Stimulated activated CD4-positive, alpha-beta T cell treated with anti-CD3 and anti-CD28 coated beads, Interleukin-1b, Interleukin-23, amount 100 ng/mL, for 4 hours (primary cell): ENCODE measurements at places on chromosomes 13 and 19.

GRCh38 chr19:31617010-31617585 is 267.9 kb upstream of the TSHZ3 start:
- DNase-seq = no peak

DNA sequence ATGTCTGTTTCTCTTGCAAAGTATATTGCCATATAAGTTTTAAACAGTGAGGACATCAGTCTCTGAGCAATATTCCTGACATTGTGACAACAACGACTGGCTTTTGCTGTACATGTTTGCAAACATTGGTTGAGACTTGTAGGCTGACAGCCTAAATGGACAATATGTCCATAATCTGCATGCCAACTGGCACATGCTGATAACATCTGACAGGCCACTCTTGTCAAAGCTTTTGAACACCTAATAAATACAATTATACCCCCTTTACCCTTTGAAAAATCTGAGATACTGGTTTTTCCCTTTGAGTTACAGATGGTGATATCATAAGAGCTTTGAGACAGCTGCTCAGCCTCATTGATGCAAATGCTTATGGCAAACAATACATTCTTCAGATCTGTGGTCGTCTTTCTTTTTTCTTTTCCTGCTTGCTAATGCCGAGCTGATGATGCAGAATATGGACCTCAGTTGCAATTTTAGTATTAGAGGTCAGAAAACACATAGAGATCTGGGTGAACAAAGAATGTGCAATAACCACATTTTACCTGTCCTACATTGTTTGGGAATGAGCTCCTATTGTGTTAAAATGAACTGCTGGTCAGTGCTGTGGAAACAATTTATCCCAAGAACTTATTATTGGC is 114.9 kb downstream of the RFC3 start:
- no peak for DNase-seq

DNA sequence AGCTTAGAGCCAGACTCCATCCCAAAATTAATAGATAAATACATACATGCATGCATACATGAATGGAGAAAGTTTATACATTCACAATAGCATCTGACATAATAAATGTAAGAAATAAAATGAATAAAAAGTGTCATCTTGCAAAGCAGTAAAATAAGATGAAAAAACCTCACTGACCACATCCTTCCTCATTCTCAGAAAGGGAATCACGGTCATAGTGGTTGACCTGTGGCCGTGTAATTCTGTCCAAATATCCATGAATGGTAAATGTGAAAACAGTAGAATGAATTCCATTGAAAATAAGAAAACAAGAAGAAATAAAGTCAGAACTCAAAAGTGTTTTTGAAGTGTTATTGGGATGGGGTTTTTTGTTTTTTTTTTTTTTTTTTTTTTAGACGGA is 9.8 kb upstream of the CDC42EP5 start:
- no peak for DNase-seq

DNA sequence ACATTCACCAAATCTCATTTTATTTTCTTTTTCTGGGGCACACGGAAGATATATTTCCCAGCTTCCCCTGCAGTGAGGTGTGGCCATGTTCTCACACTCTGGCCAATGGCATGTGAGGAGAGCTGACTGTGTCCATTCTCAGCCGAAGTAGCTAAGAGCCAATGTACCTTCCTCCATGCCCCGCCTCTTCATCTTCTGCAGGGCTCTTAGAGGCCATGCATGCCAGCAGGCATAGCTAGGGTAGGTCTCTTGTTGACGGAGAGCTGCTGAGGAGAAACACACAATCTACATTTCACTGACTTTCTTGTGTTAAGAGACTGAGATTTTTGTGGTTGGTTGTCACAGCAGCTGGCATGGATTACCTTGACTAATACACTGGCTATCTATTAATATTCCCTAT is 9.8 kb upstream of the MICU2 start:
- no peak for DNase-seq

DNA sequence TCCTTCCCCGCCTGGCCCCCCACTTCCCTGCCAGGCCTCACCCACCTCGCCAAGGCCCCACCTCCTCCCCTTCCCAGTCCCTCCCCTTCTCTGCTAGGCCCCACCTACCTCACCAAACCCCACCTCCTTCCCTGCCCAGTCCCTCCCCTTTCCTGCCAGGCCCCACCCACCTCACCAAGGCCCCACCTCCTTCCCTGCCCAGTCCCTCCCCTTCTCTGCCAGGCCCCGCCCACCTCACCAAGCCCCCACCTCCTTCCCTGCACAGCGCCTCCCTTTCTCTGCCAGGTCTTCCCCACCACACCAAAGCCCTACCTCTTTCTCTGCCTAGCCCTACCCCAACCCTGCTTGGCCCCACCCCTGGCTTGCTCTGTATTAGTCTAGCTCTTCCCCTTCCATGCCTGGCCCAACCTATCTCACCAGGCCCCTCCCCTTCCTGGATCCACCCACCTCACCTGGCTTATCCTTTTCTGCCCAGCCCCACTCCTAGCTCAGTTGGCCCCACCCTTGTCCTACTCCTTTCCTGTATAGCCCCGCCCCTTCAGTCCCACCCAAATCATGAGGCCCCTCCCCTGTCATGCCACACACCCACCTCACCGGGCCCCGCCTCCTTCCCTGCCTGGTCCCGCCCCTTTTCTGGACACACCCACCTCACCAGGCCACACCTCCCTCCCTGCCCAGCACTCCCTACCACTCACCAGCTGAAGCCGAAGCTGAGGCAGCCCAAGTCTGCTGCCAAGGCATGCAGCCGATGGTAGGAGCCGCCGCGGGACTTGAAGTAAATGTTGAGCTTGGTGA is 16.2 kb downstream of the CERS1 start:
- DNase-seq = no peak

GRCh38 chr19:996051-996838 is 4.0 kb upstream of the GRIN3B start:
- peak; percentile 52 for DNase-seq

GRCh38 chr13:38121267-38121666 is 228.4 kb upstream of the UFM1 start:
- DNase-seq = no peak

DNA sequence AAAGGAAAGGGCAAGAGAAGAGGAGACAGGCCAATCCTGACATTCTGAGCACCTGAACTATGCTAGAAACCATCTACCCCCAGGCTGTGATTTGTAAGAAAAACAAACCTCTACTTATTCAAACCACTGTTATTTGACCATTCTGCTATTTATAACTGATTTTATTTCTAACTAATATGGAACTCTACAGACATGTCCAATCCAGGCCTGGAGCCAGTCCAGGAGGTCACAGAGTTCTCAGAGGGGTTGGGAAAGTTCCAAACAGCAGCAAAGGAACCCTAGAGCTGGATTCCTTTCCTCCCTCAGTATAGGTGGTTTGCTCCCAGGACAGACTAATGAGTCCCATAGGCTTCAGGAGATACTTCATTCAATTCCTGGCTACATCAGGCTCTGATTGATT is 24.2 kb downstream of the SIAH3 start:
- no peak for DNase-seq

DNA sequence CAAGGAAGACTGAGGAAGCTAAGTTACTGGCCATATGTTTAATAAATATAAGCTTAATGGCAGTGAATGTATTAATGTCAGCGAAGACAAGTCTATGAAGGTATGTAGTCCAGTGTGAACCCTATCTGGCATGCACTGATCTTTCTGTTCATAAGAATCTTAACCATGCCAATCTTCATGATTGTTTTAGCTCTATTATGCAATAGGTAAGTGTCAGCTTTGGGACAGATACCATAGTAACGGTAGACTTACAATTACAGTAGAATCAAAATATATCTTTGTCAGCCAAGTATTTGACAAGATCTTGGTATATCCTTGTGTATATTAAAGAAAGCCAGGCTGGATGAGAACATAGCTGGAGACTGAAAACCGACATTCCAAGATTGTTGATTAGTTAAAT is 428.5 kb downstream of the SPRY2 start:
- no peak for DNase-seq

DNA sequence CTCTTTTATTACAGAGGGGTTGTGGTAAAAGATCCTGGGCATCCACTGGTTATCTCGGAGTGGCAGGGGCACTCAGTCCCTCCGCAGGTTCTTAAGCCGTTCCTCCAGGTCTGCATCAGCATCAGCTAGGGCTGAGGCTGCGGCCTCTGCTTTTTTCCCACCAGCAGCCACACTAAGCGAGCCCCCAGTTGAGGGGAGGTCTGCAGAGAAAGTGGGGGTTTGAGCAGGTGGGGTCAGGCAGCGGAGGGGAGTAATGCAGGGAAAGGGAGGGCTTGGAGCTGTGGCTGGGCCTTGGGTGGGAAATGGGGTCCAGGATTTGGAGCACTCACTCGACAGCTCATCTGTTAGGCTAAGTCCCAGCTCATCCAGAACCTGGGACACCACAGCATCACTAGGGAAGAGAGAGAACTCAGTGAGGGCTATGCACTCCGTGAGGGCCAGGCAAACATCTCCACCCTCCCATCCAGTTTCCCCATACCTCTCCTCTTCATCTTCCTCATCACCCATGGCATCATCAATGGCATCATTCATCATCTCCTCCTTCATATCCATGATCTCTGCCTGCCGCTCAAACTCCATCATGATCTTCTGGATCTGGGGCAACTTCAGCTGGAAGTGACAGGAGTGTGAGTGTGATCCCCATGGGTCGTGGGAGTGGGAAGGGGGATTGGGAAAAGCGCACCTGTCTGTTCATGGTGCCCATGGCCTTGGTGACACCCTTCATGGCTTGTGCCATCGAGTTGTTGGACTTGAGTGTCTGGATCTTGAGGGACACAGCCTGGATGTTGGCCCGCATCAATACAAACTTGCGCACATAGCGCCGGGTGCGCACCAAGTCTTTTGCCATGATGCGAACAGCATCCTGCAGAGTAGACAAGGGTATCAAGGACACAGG is 3.1 kb downstream of the CHMP2A start:
- DNase-seq = no peak

GRCh38 chr13:100290165-100290801 is 201.4 kb downstream of the PCCA start:
- DNase-seq = no peak

DNA sequence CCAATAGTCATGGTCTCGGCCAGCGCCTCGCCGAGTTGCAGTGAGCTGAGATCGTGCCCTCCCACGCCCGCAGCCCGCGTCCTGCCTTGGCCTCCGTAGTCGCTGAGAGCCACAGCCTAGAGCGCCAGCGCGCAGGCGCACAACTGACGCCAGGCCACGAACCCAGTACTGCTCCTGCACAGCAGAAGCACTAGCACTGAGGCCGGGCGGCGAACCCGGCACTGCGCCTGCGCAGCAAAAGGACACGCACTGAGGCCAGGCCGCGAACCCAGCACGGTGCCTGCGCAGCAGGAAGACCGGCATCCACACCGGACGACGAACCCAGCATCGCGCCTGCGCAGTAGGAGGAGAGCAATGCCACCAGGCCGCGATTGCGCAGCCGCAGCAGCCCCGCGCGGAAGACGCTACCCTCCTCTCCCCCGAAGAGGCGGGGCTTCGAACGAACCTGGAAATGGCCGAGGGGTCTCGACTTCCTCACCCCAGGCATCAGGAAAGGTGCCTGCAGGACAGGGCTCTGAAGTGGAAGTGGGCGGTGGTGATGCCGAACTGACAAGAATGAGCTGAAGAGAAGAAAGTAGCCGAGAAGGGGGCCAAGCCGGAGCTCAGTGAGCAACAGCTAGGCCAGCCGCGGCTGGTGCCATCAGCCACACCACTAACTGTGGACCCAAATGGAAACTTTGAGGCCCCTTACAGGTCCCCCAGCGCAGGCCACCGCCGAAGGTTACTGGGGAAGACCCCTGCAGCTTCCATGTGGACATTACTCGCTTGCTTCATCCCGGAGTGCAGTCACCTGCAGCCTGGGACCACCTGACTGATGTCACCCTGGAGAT is 7.5 kb downstream of the F10 start:
- peak; percentile 37 for DNase-seq

- no peak for DNase-seq
These were observed 150.2 kb downstream of the TNFSF13B start for GRCh38 chr13:108419768-108420167.

DNA sequence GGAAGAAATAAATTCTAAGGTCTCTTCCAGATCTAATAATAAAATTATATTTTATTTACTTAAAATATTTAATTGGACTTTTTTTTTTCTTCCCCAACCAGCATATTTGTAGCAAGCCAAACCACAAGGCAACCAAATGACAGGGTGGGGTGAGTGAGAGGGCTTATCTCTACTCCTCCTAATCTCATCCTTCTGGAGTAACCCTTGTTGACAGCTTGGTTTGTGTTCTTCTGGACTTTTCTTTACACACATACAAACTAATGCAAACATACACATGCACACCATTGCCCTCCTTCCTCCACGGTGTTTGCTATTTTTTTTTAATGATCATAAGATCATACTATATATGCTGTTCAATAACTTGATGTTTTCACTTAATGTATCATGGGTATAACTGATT is 383.1 kb downstream of the DLEU7 start:
- no peak for DNase-seq

- no peak for DNase-seq
These were observed 107.0 kb downstream of the ZNF486 start for GRCh38 chr19:20273951-20274570.

- DNase-seq = no peak
These were observed 2.3 kb upstream of the ZNRF4 start for GRCh38 chr19:5452594-5453565.

GRCh38 chr19:42330241-42330711 is 4.8 kb downstream of the MEGF8 start:
- DNase-seq = no peak

- DNase-seq = no peak
These were observed 37.6 kb upstream of the HOMER3 start for GRCh38 chr19:18978616-18979015.

- DNase-seq = no peak
These were observed 71.0 kb downstream of the KDM4B start for GRCh38 chr19:5039642-5040543.

- no peak for DNase-seq
These were observed 307.9 kb downstream of the HS6ST3 start for GRCh38 chr13:96397807-96398206.

GRCh38 chr19:32824191-32824751 is 45.3 kb downstream of the SLC7A9 start:
- no peak for DNase-seq

DNA sequence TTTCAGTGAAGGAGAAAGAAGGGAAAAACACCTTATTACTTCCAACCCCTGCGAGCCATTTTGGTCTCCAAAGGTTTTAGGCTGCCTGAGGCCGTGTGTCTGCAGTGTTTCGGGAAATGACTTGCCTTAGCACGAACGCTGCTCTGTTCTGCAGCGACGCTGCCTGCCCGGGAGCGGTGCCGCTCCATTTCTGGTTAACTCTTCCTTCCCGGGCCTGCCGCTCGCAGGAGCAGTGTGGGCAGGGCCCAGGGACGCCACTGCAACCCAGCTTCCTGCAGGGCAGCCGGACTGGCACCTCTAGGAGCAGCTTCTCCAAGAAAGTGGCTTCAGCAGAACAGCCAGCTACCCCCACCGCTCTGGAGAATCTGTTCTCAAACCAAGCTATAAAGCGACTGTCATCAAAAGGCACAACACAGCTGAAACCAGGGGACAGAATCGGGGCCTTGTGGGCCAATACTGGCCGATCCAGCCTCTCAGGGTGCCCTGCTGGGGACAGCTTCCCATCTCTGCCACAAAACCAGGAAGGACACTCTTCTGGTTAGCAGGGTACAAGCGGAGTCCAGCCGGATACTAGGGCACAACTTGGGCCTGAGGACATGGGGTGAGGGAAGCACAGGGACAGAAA is 72.2 kb downstream of the KCTD15 start:
- no peak for DNase-seq

- DNase-seq = no peak
These were observed 1.1 kb downstream of the IL17D start for GRCh38 chr13:20704459-20705069.
